A172 (cell line): ENCODE measurements at places on chromosomes 11 and 22. TPM values are rescaled to one million over a fixed set of nuclear protein-coding genes. Genes with fewer than 3 reads are reported as not detected.

GRCh38 chr11:116226731-116227130 is 546.1 kb downstream of the BUD13 start:
- DNase-seq: no peak

DNA sequence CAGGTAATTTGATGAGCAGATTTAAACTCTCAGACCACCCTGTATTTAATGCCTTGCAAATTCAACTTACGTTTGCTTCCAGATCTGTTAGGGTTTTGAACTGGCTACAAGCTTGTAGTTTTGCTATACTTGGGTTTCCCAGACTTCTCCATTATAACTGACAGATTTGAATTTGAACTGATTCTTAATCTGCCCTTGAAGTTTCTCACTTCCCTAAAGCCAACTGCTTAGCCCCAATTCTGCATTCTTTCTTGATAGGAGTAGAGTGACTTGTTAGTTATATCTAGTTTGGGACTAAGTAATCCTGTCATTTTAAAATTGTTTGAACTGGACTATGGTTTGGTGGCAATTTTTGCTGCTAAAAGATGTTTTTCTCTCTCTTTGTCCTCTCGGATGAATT is 9.7 kb downstream of the LAYN start:
- no peak for DNase-seq

- DNase-seq: peak; percentile 30
Measured at GRCh38 chr11:121249039-121249663, 43.4 kb upstream of the SC5D start.

DNA sequence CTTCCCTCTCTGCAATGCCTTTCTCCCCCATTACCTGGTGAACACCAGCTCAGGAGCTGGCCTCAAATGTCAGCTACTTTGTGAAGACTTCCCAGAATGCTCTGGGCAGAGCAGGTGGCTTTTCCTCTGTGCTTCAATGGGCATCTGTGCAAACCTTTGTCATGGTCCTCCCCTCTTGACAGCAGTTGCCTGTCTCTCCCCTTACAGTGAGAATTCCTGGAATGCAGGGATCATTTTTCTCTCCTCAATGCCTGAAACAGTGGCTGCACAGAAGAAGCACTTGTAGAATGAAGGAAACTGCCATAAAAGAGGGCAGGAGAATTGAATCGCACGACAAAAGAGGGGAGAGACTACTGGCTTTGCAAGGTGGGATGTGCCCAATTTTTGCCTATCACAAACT is 92.8 kb upstream of the NARS2 start:
- DNase-seq: no peak

GRCh38 chr11:75499423-75500190 is 26.1 kb downstream of the GDPD5 start:
- DNase-seq: peak; percentile 98

Gene VWCE
- 0.05 TPM in 1 of 2 replicates, not detected in the other for total RNA-seq

Gene MMP1
- total RNA-seq: 12.9 and 19.7 TPM in 2 replicates
